ENCODE measurements at places on chromosomes 2 and 18.

DNA sequence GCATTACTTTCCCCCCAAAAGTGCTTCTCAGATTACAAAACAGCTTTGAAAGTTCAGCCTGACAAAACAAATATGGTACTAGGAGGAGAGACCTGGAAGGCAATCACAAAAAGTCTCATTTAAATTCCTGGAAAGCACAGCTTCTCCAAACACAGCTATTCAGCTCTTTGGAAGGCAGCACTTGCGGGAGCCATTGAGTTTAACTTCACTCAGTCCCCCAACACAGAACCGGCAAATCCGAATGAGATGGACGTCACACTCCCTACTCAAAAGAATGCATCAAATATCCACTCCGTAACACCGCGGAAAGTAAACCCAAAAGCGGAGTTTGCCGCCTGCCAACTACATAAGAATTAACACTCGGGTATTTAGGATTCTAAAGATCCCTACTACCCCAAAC is 638 bp downstream of the ST6GAL2 start:
- DNase-seq, result no peak

DNA sequence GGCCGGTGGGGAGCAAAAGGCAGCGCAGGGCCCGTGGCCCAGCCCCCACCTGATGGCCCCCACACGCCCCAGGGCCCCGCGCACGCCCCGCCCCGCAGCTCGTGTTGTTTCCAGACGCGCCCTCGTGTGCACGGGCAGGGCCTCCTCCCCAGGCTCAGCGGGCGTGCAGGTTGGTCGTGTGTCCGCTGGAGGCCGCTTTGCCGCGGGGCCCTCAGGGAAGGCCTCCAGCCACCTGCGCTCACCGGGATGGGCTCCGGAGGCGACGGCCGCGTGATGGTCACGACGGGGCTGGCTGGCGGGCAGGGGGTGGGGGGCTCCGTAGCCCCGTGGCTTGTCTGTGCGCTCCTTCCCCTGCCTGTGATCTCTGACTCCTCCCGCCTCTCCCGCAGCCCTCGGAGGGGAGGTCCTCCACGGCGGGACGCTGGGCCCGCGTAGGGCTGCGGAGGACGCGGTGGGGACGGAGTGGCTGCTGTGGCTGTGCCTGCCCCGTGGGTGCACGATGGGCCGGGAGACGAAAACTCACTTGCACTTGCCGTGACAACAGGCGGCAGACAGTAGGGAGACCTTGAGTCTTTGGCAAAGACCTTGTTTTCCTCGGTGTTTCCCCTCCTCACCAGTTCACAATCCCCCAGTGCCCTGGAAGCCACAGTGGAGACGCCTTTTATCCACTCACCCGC is 67.1 kb downstream of the RTP5 start:
- no peak for DNase-seq

- no peak for DNase-seq
These were observed 15.2 kb downstream of the TSPYL6 start for GRCh38 chr2:54240515-54241469.

DNA sequence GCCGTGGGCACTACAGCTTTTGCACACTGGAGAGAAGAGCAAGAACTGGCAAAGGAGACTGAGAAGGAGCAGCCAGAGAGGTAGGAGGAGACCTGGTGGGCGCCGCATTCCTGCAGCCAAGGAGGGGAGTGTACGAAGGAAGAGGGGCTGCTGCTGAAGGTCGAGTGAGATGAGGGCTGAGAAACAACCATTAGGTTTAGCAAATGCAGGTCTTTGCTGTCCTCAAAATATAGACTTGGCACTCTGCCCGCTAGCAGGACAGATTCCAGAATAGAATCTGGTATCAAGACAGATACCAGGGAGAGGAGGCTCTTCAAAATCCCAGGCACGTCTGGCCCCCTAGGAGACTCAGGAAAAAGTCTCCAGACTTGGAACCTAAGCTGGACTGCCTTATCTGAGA is 83.0 kb downstream of the TGOLN2 start:
- DNase-seq, result no peak

DNA sequence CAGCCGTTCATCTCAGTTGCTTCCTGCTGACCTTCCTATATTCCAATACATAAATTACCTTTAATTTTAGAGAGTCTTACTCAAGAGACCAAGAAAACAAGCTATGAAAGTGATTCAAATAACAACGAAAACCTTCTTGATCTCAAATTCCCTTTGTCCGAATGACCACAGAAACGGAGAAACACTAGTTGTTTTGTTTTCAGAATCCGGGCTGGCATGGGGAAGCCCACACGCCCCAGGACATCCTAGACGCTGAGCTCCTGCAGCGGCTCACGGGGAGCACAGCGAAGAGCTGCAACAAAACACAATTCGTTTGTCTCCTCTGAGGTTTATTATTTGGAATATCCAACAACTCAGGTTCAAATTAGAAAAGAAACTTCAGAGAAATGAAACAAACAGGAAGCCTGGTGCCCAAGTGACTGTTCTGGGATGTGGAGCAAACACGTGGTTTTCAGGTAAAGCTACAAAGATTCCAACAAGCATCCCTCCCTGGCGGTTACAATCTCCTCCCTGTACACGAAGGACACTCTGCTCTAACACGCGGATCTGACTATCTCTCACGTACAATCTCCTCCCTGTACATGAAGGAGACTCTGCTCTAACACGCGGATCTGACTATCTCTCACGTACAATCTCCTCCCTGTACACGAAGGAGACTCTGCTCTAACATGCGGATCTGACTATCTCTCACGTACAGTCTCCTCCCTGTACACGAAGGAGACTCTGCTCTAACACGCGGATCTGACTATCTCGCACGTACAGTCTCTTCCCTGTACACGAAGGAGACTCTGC is 237.5 kb downstream of the TWIST2 start:
- no peak for DNase-seq
